ENCODE measurements at places on chromosomes 3 and 15. TPM values are rescaled to one million over a fixed set of nuclear protein-coding genes. Genes with fewer than 3 reads are reported as not detected.

The ACAA1 gene
- 106 TPM for total RNA-seq

The WDR53 gene
- total RNA-seq: 10.7 TPM

The BCL6 gene
- total RNA-seq: 79.9 TPM

The CLDN18 gene
- 354 TPM for total RNA-seq

The ARRDC4 gene
- 19.0 TPM for total RNA-seq

The IL16 gene
- total RNA-seq: 34.3 TPM

The GOLGA8J gene
- 0.26 TPM for total RNA-seq

The SAMD7 gene
- total RNA-seq: not detected

The KIF7 gene
- total RNA-seq: 2.4 TPM

The DOCK3 gene
- total RNA-seq: 1.4 TPM

The FOXB1 gene
- not detected for total RNA-seq

The CACNA2D2 gene
- 86.6 TPM for total RNA-seq

The RGMA gene
- total RNA-seq: 4.6 TPM

The CCDC39 gene
- total RNA-seq: 0.63 TPM

The TRAIP gene
- total RNA-seq: 2.5 TPM

The SLC28A1 gene
- not detected for total RNA-seq

The CADPS gene
- total RNA-seq: 0.65 TPM

The ST3GAL6 gene
- 30.8 TPM for total RNA-seq

The IQCF6 gene
- total RNA-seq: not detected

The FGD5 gene
- total RNA-seq: 48.7 TPM

The SLC15A2 gene
- 61.7 TPM for total RNA-seq

The HEMK1 gene
- total RNA-seq: 27.6 TPM

The SI gene
- total RNA-seq: not detected

The CHL1 gene
- 10.7 TPM for total RNA-seq

The KCNMB3 gene
- 1.6 TPM for total RNA-seq

The CILP gene
- total RNA-seq: 1.4 TPM

The MCCC1 gene
- total RNA-seq: 45.4 TPM

The LTF gene
- 113 TPM for total RNA-seq

The SSUH2 gene
- 0.29 TPM for total RNA-seq

The ACAD9 gene
- total RNA-seq: 38.6 TPM

The SCAP gene
- total RNA-seq: 84.3 TPM

The NRG4 gene
- 0.32 TPM for total RNA-seq

The ITIH1 gene
- total RNA-seq: not detected

The UBP1 gene
- total RNA-seq: 66.4 TPM

The GPR27 gene
- total RNA-seq: 2.8 TPM

The POMGNT2 gene
- total RNA-seq: 15.3 TPM

The SCAANT1 gene
- not detected for total RNA-seq

The RAD54L2 gene
- 20.6 TPM for total RNA-seq

The CYP1A1 gene
- not detected for total RNA-seq

The BNC1 gene
- 0.15 TPM for total RNA-seq

The ABHD14A gene
- total RNA-seq: 20.7 TPM

The FMN1 gene
- 32.6 TPM for total RNA-seq

The LRRC34 gene
- total RNA-seq: 5.2 TPM

The C3orf85 gene
- not detected for total RNA-seq

All from left lung (tissue), 14 donors.